ENCODE measurements at places on chromosomes 16 and 17.

DNA sequence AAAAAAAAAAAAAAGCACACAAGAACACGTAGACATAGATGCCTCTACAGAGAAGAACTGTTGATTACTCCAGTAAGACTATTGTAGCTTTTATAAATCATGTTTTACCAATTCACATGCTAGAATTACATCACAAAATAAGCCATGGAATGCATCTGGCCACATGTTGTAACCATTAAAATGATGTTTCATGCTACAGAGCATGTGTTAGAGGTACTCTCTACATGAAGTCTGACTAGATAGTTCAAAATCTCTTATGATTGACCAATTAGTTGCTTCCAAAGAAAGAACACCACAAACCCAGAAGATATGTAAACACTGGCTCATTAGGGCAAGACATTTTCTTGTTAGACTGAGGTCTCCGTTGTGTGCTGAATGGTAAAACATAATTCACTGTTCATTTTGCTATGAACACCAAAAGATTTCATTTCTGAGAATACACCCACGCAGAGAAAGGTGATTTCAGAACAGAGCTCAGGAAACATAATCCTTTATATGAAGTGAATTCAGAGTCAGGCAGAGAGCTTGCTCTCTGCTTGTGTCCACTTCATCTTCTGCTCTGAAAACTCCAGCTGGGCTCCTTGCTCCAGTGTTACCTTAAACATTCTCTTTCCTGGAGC is 411.4 kb upstream of the SOX9 start:
- no peak for DNase-seq

DNA sequence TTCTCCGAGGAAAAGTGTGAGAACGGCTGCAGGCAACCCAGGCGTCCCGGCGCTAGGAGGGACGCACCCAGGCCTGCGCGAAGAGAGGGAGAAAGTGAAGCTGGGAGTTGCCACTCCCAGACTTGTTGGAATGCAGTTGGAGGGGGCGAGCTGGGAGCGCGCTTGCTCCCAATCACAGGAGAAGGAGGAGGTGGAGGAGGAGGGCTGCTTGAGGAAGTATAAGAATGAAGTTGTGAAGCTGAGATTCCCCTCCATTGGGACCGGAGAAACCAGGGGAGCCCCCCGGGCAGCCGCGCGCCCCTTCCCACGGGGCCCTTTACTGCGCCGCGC is at the start of gene ERBB2:
TSS of gene ERBB2 (plus strand) at position 247 of the 330 bp plus-strand sequence. CDS start 175 bp downstream, outside the sequence.
- DNase-seq: no peak

DNA sequence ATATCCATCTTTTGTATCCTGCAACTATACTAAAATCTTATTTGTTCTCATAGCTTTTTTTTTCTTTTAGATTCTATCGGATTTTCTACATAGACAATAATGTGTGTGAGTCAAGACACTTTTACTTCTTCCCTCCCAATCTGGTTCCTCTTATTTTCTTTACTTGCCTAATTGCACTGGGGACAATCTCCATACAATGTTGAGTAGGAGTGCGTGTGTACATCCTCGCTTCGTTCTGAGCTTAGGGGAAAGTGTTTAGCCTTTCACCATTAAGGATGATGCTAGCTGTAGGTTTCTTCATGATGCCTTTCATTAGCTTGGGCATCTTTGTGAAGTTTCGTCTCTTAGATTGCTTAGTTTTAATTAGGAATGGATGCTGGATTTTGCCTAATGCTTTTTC is 2.9 kb downstream of the SPATA32 start:
- DNase-seq: no peak

DNA sequence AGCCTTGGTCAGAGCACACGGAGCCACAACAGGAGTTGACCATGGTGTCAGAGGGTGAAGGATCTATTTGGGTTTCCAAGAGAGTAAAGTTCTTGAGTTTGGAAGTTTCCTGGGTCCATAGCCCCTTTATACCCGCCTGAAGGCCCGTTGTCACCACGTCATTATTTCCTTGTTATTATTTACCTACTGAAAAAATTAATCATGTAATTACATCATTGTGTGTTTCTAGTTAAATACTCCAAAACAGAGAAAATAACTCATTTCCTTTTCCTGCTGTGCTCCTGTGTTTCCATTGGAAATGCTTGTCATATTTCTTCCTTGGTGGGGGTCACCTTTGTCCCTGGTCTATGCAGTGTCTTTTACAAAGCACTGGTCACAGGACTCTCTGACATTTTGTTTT is at the start of gene KRTAP4-8:
TSS of gene KRTAP4-8 (minus strand) at position 101 of the 400 bp plus-strand sequence. CDS start at position 43, 58 bp downstream.
- DNase-seq: no peak

DNA sequence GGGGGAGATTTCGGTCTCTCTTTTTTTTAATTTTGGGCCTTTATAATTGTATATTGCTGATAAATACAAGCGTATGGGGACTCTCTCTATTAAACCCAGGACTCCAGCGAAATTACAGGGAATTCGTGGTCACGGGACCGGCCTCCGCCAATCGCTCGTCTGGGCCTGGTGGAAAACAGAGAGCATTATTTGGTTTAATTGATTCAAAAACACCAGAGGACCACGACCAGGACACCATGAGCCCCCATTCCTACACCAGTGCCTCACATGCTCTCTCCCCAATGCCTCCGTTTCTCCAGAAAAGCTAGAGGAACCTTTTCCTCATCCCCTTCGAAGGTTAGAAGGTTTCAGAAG is at the start of gene HOXB2:
TSS of gene HOXB2 (minus strand) at position 88 of the 354 bp plus-strand sequence. CDS start 198 bp downstream, outside the sequence.
- no peak for DNase-seq

- DNase-seq: no peak
Measured at GRCh38 chr16:23838485-23839142, 2.8 kb downstream of the PRKCB start.

GRCh38 chr17:15914400-15915170 is 30.3 kb upstream of the ADORA2B start:
- DNase-seq: no peak

GRCh38 chr17:16877099-16877498 is 94.8 kb downstream of the TNFRSF13B start:
- no peak for DNase-seq

DNA sequence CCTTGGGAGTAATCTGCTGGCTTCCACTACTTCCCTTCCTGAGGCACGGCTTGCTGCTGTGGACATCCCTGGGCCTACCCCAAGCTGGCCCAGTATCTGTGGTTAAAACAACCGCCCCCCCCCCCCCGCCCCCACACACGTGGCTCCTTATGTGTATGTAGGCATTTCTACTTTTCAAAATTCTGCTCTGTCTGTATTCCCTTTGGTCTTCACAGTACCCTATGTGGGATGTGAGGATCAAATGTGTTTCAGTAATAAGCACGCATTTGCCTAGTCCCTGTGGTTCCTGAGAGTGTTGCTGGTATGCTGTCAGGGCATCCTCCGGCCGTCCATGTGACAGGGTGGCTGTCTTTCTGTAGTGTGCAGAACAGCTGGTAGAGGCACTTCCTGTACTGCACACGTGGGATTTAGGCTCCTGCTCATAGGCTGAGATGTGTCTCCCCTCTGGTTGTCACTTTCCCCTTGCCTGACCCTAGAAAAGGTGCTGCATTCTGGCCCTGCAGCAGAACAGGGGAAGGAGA is 2.2 kb downstream of the NT5M start:
- peak; percentile 23 for DNase-seq

- DNase-seq: no peak
Measured at GRCh38 chr17:61128661-61129115, 271.0 kb upstream of the TBX2 start.

- DNase-seq: no peak
Measured at GRCh38 chr17:15659236-15659635, 24.9 kb downstream of the TRIM16 start.

DNA sequence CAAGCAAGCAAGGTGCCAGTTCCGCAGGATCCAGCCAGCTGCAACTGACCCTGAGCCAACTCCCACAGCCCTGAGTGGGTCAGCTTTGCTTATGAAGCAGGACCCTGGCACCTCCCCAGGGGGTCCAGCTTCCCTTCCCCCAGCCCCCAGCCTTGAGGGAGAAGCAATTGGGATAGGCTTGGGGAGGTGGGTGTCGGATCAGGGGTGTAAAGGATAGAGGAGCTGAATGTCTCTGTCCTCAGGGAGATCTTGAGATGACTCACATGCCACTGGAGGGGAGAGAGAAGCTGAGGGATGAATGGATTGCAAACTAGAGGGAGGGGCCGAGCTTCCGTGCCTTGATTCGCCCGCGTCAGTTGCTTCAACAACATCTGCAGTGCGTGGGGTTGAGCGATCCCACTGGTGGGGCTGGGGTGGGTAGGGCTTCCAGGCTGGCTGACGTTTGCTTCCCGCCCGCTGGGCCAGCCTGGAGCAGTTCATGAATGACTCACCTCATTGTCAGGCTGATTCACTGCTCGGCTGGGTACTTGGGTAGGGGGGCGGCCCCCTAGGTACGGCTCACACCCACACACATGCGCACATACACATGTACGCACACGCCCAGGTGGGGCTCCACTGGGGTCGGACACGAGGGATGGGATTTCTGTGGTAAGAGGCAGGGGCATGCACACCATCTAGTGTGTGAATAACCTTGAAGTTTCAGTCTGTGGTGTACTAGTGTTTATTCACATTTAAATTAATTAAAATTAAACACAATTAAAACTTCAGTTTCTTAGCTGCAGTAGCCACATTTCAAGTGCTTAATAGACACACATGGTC is 3.6 kb upstream of the HROB start:
- no peak for DNase-seq

- DNase-seq: no peak
Measured at GRCh38 chr16:64269756-64270155, 852.1 kb downstream of the CDH11 start.

DNA sequence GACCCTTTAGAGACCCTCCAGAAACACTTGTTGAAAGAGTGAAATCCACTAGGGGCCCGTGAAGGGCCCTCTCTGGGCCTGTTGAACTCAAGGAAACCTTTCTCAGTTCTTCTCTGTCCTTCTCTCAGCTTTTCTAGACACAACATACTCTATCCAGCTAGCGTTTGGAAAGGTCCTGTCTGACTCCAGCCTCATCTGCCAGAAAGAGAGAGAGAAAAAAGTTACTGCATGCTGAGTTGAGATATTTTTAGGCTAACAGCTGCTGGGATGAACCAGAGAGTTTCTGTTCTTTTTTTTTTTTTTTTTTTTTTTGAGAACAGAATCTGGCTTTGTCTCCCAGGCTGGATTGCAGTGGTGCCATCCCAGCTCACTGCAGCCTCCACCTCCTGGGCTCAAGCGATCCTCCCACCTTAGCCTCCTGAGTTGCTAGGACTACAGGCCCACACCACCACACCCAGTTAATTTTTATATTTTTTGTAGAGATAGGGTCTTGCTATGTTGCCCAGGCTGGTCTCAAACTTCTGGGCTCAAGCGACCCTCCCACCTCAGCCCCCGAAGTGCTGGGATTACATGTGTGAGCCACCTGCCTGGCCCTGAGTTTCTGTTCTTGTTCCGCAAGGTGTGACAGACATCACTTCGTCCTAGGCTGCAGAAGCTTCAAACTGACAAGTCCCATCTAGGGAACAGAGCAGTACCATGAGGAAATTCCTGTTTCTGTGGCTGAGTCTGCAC is 14.9 kb upstream of the TEX2 start:
- DNase-seq: no peak

DNA sequence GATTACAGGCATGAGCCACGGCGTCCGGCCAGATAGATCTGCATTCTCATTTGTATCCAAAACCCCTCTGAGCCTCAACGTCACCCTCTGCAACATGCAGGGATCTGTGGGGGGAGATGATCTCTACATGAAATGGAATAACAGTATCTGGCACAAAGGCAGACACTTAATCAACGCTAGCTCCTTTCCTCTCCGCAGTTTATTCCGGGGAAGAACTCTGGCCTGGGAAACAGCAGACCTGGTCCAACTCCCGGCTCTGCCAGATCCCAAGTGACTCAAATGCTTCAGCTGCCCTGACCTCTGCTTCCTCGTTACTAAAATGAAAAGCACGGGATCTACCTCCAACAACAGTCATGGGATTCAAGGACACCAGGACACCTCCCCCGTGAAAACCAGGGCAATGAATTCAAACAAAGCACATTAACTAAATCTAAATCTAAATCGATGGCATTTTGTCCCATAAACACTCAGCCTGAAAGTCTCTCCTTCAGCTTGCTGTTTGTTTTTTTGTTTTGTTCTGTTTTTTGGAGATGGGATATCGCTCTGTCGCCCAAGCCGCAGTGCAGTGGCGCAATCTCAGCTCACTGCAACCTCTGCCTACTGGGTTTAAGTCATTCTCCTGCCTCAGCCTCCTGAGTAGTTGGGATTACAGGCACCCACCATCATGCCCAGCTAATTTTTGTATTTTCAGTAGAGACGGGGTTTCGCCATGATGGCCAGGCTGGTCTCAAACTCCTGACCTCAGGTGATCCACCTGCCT is 78.2 kb downstream of the NXN start:
- no peak for DNase-seq

DNA sequence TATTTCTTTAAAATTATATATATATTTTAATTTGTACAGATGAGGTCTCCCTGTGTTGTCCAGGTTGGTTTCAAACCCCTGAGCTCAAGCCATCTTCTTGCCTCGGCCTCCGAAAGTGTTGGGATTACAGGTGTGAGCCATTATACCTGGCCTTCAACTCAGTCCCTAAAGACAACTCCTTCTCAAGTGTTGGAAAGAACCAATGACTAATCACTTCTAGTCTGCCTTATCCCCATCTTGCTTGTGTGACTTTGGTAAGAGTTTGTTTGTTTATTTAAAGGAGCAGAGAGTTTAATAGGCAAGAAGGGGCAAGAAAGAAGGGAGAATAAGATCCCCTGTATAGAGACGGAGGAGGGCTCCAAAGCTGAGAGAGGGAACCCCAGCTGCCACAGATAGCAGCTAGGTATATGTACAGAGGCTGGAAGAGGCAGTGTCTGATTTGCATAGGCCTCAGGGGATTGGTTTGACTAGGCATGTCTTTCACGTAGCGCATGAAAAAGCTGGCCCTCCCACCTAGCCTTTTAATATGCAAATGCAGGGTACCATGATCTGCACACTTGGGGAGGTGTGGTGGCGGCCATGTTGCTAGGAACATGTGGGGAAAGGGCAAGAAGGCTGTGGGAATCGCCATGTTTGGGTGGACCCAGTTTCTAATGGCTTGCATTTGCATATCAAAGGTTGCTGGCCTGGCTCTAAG is 21.5 kb downstream of the ABCC1 start:
- DNase-seq: no peak

DNA sequence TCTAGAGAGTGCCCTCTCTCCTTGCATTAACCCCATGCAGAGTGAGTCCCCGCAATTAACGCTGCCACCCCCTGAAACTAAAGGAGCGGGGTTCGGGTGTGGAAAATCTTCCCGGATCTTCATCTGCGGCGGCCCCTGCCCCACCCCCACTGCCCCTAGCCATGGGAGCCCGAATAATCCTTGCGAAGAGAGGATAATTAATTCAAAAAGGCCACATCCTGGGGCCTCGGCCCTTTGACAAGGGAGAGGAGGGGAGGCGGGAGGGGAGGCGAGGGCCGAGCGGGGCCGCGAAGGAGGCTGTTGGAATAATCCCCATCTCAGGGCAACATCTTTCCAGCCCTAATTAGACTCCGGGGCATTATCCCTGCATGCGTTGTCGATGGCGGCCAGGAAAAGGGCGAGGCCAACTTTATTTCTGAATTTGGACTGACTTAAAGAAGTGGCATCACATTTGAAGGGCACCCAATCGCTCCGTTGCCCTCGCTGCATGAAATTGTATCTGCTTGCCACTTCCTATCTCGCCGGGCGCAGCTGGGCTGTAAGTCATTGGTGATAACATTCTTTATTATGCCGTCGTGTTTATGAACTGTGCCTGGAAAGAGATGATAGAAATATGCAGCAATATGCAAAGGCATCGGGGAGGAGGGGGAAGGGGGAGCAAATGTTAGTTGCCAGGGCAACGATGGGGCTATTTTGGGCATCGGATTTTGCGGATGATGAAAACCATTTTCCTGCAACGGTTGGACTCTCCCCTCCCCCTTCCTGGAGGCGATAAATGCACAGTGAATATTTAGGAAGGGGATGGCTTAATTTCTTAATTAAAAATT is 387.1 kb upstream of the TNRC6C start:
- DNase-seq: no peak

GRCh38 chr17:50589095-50589705 is 28.7 kb downstream of the CACNA1G start:
- DNase-seq: no peak
